ENCODE measurements at places on chromosomes 11 and 22. TPM values are rescaled to one million over a fixed set of nuclear protein-coding genes. Genes with fewer than 3 reads are reported as not detected.
A peak's percentile ranks its signal among the peaks of the same experiment; 100 is the strongest.

GRCh38 chr22:49124608-49125007 is 703.1 kb downstream of the BRD1 start:
- no peaks in the 10 kb centered on the region for H3K36me3 ChIP-seq
- H3K4me3 ChIP-seq, result no peak overlapping the region
- H3K27ac ChIP-seq, result no peak overlapping the region
- peaks cover 6% of the 10 kb centered on the region for H3K4me1 ChIP-seq
- no peak for DNase-seq

Gene BTBD18
- not detected for total RNA-seq

- no peak overlapping the region for H3K4me3 ChIP-seq
- no peaks in the 10 kb centered on the region for H3K27me3 ChIP-seq
- peaks cover 55% of the 10 kb centered on the region for H3K4me1 ChIP-seq
- DNase-seq, result no peak
- H3K27ac ChIP-seq, result no peak overlapping the region
- H3K36me3 ChIP-seq, result no peaks in the 10 kb centered on the region
These were observed 157.8 kb downstream of the CCDC34 start for GRCh38 chr11:27205250-27205649.

DNA sequence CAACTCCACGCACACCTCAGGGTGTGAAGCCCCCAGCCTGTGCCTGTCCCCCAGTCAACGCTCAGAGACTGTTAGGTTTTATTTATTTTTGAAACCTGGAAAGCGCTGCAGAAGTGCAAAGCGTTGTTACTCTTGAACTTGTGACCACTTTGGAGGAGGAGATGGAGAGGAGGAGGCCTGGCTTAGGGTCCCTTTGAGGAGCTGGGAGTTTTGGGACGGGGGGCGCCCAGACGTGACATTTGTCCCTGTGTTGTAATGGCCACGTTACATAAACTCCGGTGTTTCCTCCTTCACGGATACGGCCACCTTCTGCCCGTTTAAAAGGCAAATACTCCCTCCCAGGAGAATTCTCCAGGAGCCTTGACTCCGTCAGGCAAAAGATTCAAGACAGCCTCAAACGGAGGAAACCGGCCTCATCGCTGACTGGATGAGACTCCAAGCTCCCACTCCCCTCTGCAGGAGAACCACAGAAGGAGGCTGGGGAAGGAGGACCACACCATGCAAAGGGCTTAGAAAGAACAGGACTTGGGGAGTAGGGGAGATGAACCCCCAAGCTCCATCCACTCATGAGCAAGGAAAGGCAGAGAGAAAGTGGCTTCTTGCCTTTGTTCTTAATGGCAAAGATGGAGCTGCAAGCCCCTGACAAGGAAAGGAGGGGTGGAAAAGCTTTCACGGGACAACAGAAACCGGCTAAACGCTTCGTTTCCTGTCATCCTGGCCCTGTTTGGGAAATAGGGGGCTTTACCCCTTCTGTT is 630 bp downstream of the PIK3IP1 start:
- peak overlapping the region; percentile 91 for H3K4me3 ChIP-seq
- H3K27me3 ChIP-seq, result peaks cover 1% of the 10 kb centered on the region
- no peak for DNase-seq
- H3K36me3 ChIP-seq, result peaks cover 4% of the 10 kb centered on the region
- H3K27ac ChIP-seq, result peak overlapping the region; percentile 78

DNA sequence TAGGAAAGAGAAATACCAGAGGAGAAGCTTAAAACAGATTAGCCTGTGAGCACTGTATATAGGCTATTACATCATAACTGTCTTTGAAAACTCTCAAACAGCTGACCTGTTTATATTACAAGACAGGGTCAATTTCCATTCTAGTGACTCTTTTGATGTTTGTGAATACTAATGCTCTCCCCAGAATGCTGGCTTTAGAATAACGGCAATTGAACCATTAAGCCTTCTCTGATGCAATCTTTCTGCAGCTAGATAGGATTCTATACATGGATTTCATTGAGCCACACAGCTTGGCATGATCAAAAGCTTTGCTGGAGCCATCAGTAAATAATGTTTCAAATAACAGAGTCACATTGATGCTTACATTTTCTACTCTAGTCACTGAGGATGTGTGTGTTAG is 122.7 kb upstream of the FAT3 start:
- no peaks in the 10 kb centered on the region for H3K36me3 ChIP-seq
- no peak for DNase-seq
- no peaks in the 10 kb centered on the region for H3K4me1 ChIP-seq

Gene SLC22A25
- not detected for total RNA-seq

DNA sequence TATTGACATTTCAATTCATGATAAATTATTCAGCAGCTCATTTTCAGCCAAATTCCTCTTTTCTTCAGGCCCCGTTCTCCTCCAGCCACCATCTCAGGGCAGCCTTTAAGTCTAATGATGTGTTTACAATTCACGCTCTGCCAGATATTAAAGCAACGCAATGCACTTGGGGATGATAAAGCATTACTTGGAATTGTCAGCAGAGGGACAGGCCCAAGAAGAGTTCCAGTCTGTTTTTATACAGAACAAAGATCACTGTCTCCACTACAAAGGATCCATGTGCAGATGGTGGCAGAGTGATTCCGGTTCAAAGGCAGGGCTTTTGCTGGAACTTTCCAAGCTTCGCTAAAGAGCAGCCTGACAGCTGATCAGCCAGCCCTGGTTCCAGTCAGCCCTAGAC is 13.6 kb upstream of the GALNT18 start:
- H3K4me3 ChIP-seq, result no peak overlapping the region
- H3K4me1 ChIP-seq, result peaks cover 5% of the 10 kb centered on the region
- H3K27ac ChIP-seq, result no peak overlapping the region
- no peaks in the 10 kb centered on the region for H3K36me3 ChIP-seq

Gene FAM180B
- 0.52 TPM for total RNA-seq

Gene FOLR2
- total RNA-seq, result not detected

GRCh38 chr11:20360650-20361049 is 2.9 kb upstream of the HTATIP2 start:
- H3K4me3 ChIP-seq, result no peak overlapping the region
- H3K36me3 ChIP-seq, result no peaks in the 10 kb centered on the region
- no peak for DNase-seq
- peak overlapping the region; percentile 34 for H3K27ac ChIP-seq
- peaks cover 22% of the 10 kb centered on the region for H3K27me3 ChIP-seq

- no peak for DNase-seq
- H3K27me3 ChIP-seq, result peaks cover 39% of the 10 kb centered on the region
- H3K4me1 ChIP-seq, result no peaks in the 10 kb centered on the region
- H3K4me3 ChIP-seq, result no peak overlapping the region
These were observed 48.9 kb upstream of the GRAMD1B start for GRCh38 chr11:123381149-123381548.

Gene HOATZ
- not detected for total RNA-seq

- H3K27ac ChIP-seq, result no peak overlapping the region
- no peaks in the 10 kb centered on the region for H3K27me3 ChIP-seq
- no peaks in the 10 kb centered on the region for H3K4me1 ChIP-seq
- H3K36me3 ChIP-seq, result no peaks in the 10 kb centered on the region
- H3K4me3 ChIP-seq, result no peak overlapping the region
- no peak for DNase-seq
These were observed 5.4 kb downstream of the LINC01488 start for GRCh38 chr11:69486773-69487291.

- no peak overlapping the region for H3K27ac ChIP-seq
- H3K36me3 ChIP-seq, result peaks cover 44% of the 10 kb centered on the region
- H3K4me3 ChIP-seq, result no peak overlapping the region
- DNase-seq, result no peak
- no peaks in the 10 kb centered on the region for H3K4me1 ChIP-seq
These were observed 23.8 kb downstream of the ALG12 start for GRCh38 chr22:49894322-49895054.

Gene SLC5A1
- not detected for total RNA-seq

Gene LRRC51
- 10.9 TPM for total RNA-seq

- no peak for DNase-seq
- no peak overlapping the region for H3K4me3 ChIP-seq
- H3K27ac ChIP-seq, result no peak overlapping the region
- no peaks in the 10 kb centered on the region for H3K4me1 ChIP-seq
These were observed 11.1 kb upstream of the B3GAT1 start for GRCh38 chr11:134423106-134423505.

Data from osteocyte (in vitro differentiated cells).